ENCODE measurements at places on chromosomes 12 and 14.

DNA sequence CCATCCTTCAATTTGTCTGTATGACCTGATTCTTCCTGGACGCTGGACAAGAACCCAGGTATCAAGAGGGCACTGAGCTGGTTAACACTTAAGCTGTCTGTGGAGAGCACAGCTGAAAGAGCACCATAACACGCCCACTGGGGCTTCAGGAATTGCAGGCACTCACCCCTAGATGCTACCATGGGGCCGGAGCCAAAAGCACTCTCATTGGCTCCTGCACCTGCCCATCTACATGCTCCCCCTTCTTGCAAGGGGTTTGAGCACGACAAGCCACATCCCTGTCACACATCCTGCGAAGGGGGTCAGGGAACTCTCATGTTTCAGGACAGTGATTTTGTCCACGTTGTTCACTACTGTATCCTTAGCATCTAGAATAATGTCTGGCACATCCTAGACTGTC, 35.1 kb upstream of the TBC1D15 start:
- DNase-seq: no peak

DNA sequence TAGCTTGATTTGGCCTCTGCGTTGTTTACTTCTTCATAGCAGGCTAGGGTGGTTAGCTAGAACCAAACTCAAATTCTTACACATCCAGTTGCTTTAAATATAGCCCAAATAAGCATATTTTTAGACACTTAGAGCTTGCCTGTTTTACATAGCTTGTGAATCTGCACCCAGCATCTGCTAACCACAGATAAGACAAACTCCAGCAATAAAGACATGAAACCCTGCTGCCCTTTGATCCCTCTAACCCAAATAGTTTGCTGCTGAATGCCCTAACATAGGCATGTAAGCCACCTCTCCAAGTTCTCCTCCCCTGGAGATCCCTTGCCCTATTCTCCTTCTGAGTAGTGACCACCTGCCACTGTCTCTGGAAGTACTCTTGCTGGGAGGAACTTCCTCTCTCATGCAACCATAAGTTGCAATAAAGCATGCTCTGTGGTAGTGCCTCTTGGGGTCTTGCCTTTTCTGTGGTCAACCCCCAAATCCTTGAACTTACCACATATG, 185.6 kb downstream of the TMEM117 start:
- DNase-seq: peak; percentile 36

DNA sequence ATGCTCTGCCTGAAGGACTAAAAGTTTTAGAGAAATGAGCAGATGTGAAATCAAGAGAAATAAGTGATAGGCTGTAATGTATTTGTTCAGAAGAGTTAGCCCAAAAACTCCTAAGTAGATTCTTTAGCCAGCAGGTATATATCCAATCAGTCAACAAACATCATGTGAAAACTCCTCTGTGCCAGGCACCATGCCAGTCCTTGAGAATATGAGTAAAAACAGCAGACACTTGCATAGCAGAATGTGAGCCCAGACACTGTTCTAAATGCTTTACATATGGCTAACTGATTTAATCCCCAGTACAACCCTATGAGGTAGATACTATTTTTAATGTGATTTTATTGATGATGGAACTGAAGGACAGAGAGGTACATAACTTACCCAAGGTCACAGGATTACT, 329.8 kb downstream of the PAWR start:
- no peak for DNase-seq

DNA sequence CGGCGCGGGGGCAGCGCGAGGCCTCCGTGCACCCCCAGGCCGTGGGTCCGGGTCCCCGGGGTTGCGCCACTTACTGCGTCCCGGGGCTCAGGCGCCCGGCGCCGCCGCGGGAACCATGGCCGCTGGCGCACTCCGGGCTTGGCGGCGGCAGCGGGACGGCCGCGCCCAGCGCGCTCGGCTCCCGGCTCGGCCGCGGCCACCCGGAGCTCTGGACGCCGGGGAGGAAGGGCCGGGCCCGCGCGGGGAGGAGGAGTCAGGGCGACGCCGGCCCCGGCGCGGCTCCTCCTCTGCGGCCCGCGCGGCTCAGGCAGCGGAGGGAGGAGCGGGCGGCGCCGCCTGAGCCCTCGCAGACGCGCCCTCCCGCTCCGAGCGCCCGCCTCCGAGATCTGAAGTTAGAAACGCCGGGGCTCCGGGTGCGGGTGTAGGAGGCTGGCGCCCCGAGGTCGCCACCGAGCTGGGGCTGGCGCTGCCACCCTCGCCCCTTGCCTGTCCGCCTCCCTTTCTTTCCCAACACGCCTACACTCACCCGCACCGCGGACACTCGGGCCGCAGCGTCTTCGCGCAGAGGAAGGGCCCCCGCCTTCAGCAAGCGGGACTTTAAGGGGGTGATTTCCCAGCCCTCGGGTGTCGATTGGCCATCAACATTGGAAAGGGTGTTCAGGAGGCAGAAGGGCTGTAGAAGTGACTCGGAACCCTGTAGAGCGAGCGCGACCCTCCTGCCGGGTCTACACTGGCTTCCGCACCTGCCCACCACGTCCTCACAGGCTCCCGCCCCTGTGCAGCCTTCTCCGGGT, at the start of gene NIN:
NIN (minus strand) TSS at position 231 of the 794 bp plus-strand sequence. CDS start 9,106 bp downstream, outside the sequence.
- no peak for DNase-seq

DNA sequence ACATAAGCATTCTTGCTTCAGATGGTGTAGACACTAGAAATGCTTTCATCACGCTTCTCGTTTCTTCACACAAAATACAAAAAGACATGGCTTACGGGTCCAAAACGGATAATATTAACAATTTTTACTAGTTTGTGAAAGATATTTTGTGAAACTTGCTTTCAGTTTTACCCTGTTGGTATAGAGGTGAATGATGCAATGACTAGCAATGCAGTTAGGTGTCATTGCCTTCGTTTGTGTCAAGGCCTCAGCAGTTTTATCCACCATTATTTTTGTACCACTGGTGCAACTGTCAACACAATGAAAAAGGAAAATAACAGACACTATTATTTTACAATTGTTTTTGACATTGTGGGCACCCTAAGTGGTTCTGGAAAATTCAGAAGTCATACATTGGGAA, 323.0 kb downstream of the FLRT2 start:
- no peak for DNase-seq

GRCh38 chr12:110860833-110861296, 14.1 kb downstream of the CCDC63 start:
- no peak for DNase-seq

DNA sequence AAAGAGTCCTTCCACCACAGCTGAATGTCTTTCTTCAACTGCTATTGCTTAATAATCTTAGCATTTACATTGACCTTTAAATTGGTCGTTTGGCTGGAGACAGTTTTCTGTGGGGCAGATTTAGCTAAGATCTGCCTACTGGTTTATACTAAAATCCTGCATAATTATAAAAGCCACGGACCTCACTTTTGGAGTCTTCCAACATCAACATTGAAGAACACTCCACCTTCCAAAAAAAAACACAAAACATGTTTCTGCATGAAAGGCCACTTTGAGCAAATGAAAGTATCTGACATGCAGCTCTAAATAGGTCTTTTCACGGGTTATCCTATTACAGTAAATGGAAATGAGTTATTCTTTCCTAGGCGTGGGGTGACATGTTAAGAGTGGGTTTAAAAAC, 57.0 kb upstream of the KRR1 start:
- DNase-seq: no peak

DNA sequence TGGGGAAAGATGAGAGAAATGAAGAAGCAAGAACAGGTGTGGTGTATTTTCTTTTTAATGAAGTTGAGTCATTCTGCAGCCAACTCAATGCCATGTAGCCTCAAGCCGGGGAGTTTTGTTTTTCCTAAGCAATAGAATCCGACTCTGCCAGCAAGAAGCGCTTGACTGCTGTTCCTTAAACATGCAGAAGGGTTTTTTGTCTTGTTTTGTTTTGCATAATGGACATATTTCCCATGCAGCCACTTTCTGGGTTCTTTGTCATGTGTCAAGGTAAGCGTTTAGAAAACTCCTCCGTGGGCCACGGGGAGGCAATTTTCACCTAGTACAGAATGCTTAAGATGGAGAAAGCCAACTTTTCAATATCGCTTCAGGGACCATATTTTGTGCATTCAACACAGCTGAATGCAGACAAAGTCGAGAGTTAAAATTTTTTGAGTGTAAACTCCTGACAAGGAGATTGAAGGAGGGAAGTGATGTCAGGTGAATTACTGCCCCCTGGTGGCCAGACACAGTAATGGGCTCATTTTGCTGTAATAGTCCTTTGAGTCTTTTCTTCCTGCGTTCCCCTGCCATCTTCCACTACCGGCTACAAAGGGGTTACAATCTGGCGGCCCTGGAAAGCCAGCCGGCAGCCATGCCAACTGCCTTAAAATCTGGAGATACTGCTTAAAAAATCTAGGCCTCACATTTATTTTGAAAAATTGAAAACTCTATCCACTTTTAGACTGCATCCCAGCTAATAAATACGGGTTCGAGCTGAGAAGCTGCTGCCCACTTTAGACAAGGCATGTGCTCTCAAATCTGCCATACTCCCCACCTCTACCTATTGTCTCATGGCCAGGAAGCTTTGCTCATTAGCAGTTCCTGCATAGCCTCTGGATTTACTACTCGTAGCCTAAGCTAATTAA, 3.2 kb upstream of the FICD start:
- peak; percentile 67 for DNase-seq

DNA sequence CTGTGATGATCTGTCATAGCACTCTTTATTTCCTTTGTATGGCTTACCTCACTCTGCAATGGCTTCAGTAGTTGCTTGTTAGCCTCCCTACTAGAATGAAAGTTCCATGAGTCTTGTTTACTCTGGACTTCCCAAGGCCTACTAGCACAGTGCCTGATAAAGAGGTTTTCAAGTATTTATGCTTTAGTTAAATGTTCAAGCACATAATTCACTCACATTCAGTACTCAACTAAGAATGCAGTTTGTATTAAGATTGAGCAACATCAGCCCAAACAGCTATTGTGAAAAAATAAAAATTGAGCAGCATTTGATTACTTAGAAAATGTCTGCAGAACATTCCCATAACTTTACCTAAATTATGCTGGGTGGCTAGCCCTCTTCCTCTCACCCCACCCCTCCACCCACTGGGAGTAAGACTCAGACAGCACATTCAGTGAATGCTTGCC, 158.9 kb upstream of the AMIGO2 start:
- no peak for DNase-seq

DNA sequence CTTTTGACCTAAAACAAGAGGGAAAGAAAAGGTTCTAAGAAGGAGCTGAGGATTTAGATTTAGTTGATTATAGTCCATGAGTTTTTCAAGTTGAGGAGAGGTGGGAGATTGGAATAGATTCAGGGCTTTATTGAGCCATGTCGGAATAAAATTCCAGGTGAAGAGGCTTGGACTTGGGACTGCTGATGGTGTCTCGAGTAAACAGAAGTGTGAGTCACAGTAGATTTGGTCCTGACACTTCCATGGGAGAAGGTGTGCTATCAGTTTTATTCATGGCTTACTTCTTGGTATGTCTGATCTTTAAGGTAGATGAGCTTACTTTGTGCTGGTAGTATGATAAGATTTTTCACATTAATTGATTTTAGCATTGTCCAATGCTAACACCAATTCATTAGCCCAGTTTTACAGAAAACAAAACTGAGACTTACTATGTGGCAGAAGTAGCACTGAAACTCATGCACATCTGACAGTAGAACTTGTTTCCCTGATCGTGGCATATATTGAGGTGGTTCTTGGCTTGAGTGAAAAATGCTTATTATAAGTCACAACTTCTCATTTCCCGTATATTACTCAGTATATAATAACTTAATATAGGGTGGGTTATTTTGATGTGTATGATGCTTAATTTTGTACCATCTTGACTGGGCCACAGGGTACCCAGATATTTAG, 172.4 kb upstream of the IGF1 start:
- DNase-seq: peak; percentile 21

- DNase-seq: no peak
These were observed 26.7 kb downstream of the CLECL1 start for GRCh38 chr12:9706086-9706685.

GRCh38 chr12:95881331-95881955, 22.7 kb downstream of the SNRPF start:
- no peak for DNase-seq

DNA sequence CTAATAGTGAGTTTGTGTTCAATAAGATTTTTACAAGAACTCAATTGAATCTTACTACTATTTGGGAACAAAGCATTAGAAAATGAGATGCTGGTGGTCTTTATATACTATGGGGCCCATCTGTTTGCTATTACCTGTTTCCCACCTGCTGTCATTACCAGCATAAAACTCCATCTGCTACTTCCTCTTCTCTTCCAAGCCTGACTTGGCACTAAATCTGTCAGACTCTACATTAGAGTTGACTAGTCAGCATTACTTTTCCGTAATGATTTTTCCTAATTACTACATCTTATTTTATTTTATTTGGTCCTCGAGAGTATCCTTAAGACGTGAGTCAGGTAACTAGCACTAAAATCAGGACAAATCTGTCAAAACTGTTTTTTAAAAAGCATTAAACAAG, 68.1 kb upstream of the KRR1 start:
- DNase-seq: no peak

DNA sequence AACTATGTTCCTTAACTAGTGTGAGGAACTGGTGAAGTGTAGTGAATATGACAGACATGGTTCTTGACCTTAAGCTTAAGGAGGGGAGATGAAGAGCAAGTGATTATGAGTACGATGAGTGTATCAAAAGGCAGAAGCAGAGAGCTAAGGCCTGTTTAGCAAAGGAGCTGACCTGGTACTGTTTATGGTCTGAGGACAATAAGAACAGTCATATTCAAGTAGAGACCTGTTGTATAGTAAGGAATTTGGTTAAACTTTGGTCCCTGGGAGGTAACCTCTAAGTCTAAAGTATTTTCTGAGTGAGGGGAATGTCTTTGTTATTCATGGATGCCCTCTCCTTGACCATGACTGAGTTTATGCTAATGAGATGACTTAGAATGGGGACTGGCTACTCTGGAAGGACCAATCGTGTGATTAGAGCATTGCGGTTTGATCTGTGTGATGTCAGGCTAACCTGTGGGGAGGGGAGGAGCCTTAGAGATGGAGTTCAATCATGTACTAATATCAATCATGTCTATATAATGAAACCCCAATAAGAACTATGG, 389.3 kb downstream of the BMP4 start:
- no peak for DNase-seq

DNA sequence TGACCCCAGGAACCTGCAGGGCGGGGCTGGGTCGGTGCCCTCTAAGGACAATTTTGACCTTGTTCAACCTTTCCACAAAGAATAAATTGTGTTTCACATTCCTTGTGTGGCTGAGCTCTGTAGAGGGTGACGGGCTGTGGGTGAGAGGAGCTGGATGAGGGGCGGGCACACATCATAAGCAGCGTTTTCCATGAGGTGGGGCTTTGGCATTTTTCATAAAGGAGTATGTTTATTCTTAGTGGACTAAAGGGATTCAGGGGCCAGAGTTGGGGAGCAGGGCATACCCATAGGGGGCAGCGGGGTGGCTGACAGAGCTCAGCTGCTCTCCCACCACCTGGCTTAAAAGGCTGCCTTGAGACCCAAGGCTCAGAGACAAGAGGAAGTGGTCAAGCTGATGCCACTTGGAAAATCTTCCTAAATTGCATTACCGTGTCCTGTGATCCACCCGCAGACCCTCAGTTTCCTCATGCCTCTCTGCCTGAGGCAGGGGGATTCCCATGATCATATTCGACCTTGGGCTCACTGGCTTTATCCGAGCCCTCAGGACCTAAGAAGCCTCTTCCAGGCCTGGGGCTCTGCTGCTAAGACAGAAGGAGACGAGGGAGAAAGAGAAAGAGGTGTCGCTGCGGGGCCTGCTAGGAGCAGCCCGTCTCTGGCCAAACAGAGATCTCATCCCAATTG, 11.4 kb downstream of the MMP14 start:
- no peak for DNase-seq

Data from GM12864 (cell line).